ENCODE measurements at places on chromosomes 2 and 18. TPM values are rescaled to one million over a fixed set of nuclear protein-coding genes. Genes with fewer than 3 reads are reported as not detected.

Gene IL1F10
- not detected for total RNA-seq

Gene GPC1
- total RNA-seq, result 187 TPM

Gene ADGRF3
- total RNA-seq, result not detected

Gene ARHGAP28
- 1.5 TPM for total RNA-seq

Gene NT5C1B
- total RNA-seq, result not detected

Gene GCKR
- not detected for total RNA-seq

Gene LOXHD1
- total RNA-seq, result 0.49 TPM

Gene FOXD4L1
- total RNA-seq, result 0.11 TPM

Gene MBP
- 35.0 TPM for total RNA-seq

Gene ATP9B
- total RNA-seq, result 12.6 TPM

Gene DSG2
- total RNA-seq, result 42.6 TPM

Gene WBP1
- 46.1 TPM for total RNA-seq

Gene TAF4B
- total RNA-seq, result 1.1 TPM

Gene CYP27C1
- 0.11 TPM for total RNA-seq

Gene GTF3C2
- total RNA-seq, result 16.2 TPM

Gene KIF5C
- total RNA-seq, result 0.47 TPM

Gene DLX2
- not detected for total RNA-seq

Gene DTNA
- total RNA-seq, result 167 TPM

Gene L3MBTL4
- 3.5 TPM for total RNA-seq

Gene REL
- 5.0 TPM for total RNA-seq

Gene RBMS1
- total RNA-seq, result 56.2 TPM

Gene C2orf66
- not detected for total RNA-seq

Gene SNED1
- total RNA-seq, result 6.1 TPM

Gene CAVIN2
- total RNA-seq, result 93.9 TPM

Gene COL4A4
- 8.9 TPM for total RNA-seq

Gene DOK6
- 0.96 TPM for total RNA-seq

Gene ERICH2
- total RNA-seq, result 0.82 TPM

Gene GAREM1
- total RNA-seq, result 8.6 TPM

Gene RAB27B
- total RNA-seq, result 0.16 TPM

Gene TANC1
- total RNA-seq, result 59.7 TPM

Gene PXDN
- total RNA-seq, result 15.7 TPM

Gene POTEC
- total RNA-seq, result not detected

Gene CAPN13
- not detected for total RNA-seq

Gene TSPYL6
- 0.08 TPM for total RNA-seq

Gene CD8A
- total RNA-seq, result 0.63 TPM

Gene FAM237A
- not detected for total RNA-seq

Gene CFC1
- not detected for total RNA-seq

Gene ADAM23
- 61.2 TPM for total RNA-seq

Gene MALL
- total RNA-seq, result 11.8 TPM

Gene ST8SIA3
- total RNA-seq, result not detected

Gene SLC66A3
- 7.8 TPM for total RNA-seq

Gene AGAP1
- 18.1 TPM for total RNA-seq

Gene SRD5A2
- total RNA-seq, result not detected

Gene UPP2
- not detected for total RNA-seq

Gene SNRNP27
- total RNA-seq, result 56.0 TPM

Gene SERPINB11
- total RNA-seq, result not detected

Gene VWA3B
- 0.52 TPM for total RNA-seq

Gene CCBE1
- 3.2 TPM for total RNA-seq

Gene MAB21L4
- not detected for total RNA-seq

Gene TUBA3E
- total RNA-seq, result 47.1 TPM
